NCI-H460 (cell line): ENCODE measurements at places on chromosomes 11 and 22. TPM values are rescaled to one million over a fixed set of nuclear protein-coding genes. Genes with fewer than 3 reads are reported as not detected.
A peak's percentile ranks its signal among the peaks of the same experiment; 100 is the strongest.

Gene OR56B4
- total RNA-seq, result not detected in 2 replicates

Gene SUSD2
- 0.02 TPM in 1 of 2 replicates, not detected in the other for total RNA-seq

Gene SYT13
- not detected in 2 replicates for total RNA-seq

Gene PATE2
- not detected in 2 replicates for total RNA-seq

Gene SAA4
- total RNA-seq, result not detected in 2 replicates

DNA sequence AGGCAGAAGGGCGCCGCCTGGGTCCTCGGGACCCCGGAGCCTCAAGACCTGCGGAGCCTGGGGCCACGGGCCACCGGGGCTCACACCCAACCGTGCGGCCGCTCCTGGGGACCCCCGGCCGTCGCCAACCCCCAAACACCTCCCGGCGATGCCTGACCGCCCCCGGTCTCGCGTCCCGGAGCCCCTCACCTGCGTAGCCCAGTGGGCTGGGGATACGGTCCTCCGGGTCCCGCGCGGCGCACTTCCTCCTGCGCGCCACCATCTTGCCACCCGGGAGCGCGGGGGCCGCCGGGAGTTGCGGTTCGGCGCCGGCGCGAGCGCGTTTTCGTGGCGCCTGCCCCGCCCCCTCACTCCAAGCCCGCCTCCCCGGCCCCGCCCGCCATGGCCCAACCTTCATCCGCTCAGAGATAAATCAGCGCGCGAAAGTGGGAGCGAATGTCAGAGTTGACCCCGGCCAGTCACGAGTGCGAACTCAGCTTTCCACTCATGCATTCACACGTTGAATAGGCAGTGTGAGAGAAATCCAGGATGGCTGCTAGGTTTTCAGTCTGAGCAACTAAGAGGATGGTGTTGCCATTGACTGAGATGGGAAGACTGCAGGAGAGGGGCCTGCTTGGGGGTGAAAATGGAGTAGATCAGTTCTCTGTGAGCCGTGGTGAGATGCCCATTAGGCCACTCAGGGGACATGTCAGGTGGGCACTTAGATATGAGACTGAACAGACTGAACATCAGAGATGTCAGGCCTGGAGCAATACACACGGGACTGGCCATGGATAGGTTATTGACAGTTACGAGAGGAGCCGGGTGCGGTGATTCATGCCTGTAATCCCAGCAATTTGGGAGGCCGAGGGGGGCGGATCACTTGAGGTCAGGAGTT, at the start of gene RRP7A:
RRP7A (minus strand) TSS at position 272 of the 877 bp plus-strand sequence; CDS start at position 262, 10 bp downstream.
- peak; percentile 37 for DNase-seq

DNA sequence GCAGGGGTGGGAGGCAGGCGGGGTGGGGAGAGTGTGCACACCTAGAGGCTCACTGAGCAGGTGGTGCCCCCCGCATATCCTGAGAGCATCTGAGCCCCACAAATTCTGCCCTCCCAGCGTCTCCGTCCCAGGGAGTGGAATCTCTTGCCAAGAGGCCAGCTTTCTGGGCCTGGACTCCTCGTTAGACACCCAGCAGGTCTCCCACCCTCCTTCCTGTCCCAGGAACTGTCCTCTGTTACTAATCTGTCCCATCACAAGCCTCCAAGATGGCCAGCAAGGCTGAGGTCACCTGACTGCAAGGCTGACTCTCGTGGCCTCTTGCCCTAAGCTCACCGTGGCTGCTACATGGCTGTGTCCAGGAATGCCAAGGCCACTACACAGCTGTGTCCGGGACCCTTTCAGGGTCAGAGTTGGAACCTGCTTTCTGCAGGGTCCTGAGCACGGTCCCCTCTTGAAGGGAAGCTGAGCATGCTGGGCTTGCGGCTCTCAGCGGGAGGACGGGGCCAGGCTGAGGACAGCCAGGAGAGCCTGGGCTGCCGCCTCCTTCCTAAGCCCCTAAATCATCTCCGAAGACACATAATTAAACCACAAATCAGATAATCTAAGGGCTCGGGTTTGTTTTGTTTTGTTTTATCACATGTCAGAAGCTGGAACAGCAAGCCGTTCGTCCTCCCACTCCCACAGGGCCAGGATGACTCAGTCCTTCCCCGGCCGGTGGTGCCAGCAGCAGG, 1327.3 kb downstream of the TBC1D22A start:
- peak; percentile 12 for DNase-seq

GRCh38 chr11:34323601-34324000, 34.2 kb downstream of the ABTB2 start:
- DNase-seq, result no peak

GRCh38 chr11:31822175-31822926, 11.2 kb upstream of the PAX6 start:
- DNase-seq, result no peak

DNA sequence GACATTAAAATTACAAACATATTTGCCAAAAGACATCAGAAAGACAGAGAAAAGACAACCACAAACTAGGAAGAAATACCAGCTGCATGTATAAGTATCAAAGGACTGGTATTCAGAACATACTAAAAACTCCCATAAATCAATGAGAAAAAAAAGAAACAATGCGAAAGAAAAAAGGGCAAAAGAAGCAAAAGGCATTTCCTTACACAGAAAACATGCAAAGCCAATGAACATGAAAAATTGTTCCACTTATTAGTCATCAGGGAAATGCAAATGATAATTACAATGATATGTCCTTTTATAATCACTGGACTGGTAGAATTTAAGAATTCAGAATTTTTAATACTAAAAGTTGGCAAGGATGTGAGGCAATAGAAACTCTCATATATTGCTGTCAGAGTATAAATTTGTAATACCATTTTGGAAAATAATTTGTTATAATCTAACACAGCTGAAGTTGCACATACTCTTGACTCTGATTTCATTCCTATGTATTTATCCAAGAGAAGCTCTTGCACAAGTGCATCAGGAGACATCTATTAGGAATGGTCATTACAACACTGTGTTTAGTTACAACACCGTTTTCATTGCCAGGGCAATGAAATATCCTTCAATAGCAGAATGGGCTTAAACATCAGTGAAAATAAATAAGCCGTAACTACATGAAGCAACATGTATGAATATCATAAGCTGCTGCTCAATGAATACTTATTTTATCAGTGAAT, 279.7 kb downstream of the SWAP70 start:
- no peak for DNase-seq

DNA sequence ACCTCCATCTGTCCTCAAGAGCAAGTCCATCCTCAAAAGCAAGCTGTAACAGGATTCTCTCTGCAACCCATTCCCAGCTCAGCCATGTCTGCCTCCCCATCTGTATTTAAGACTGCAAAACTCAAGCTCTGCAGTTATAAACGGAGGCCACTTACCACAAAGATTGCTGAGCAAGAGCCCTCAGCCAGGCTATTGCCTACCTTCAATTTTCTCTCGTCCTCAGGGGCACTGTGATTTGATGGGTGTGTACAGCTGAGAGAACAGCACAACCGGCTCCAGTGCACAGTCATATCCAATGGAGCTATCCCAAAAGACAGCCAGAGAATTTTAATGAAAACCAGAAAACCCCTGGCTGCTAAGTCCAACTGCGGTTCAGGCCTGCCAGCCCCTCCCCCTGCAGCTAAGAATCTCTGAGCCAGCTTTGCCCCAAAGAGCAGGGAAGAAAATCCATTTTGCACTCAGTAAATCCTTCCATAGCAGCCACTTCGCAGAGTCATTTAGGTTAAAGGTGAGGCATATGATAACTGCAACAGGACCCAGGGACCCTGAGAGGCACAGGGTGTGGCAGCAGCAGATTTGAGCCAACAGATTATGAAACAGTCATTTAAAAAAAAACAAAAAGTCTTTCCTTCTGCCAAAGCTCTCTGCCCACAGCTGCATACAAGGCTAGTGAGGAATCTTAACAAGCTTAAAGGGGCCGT, 37.6 kb downstream of the RAB30 start:
- no peak for DNase-seq

GRCh38 chr11:105392556-105392955, 217.3 kb upstream of the GRIA4 start:
- no peak for DNase-seq

DNA sequence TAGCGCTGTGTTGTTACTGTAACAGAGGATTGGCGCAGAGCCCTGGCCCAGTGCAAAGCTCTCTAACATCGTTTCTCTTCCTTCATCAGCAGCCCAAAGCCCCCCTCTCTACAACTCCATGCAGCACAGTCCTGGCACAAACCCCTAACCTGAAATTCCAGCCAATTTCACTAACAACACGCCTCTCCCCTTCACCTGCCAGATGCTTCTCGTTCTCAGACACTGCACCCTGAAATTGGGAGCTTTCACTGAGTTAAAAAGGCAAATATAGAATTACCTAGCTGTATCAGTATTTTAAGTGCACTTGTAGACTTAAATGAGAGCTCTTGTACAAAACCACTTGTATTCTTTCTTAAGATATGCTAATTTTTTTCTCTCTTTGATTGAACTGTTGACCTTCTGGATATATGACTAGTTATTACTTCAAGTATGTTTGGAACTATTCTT, 16.3 kb downstream of the GRAP2 start:
- no peak for DNase-seq

GRCh38 chr11:12122083-12122482, 11.7 kb downstream of the MICAL2 start:
- no peak for DNase-seq

DNA sequence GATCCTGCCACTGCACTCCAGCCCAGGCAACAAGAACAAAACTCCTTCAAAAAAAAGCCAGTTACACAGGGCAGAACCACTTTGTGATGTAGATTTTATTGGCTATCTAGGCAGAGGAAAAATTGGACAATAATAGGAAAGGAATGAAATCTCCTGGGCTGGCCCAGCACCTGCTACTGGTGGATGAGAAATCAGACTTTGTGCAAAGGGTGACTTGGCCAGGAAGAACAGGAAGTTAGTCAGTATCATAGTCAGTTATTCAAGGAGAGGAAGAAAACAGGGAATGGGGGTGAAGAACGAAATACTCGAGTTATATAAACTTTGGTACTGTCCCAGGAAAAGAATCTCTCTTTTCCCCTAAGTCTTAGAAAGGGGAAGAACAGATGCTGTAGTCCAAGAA, 11.0 kb upstream of the SPTBN2 start:
- DNase-seq, result no peak

DNA sequence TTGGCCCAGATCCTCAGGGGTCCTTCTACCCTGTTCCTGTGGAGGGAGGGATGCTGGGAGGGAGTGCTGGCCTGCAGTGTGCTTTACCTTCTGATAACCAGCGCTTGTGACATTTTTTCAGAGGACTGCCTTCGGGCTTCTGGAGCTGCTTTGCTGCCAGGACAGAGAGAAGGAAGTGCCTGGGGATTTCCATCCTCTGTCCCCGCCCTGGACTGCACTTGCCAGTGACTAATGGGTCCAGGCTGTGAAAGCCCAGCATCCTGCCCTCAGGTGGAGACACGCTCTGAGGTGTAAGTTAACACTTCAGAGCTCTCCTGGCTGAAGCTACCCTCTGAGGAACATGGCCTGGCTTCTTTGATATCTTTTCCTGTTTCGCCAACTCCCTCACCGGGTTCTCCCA, 158.7 kb upstream of the SYT13 start:
- no peak for DNase-seq

DNA sequence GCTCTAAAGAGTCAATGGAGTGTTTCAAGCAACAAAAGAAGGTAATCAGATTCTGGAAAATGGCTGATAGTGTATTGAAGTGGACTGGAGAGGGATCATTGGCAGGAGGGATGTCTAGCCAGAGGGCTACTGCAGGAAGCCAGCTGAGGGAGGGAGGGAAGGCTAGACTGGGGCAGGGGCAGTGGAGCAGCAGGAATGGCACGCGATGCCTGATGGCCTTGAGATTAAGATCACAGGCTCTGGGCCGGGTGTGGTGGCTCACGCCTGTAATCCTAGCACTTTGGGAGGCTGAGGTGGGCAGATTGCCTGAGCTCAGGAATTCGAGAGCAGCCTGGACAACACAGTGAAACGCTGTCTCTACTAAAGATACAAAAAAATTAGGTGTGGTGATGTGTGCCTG, 47.5 kb upstream of the PRDM11 start:
- DNase-seq, result no peak

DNA sequence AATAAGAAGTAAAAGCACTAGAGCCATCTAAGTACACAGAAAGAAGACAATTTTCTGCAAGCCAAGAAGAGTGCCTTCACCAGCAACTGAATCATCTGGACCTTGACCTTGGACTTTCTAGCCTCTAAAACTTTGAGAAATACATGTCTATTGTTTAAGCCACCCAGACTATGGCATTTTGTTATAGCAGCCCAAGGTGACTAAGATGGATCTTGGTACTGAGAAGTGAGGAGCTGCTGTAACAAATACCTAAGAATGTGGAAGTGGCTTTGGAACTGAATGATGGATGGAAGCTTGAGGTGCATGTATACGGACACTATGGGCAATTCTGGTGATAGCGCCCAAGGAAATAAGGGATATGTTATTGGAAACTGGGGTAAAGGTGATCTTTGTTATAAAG, 14.9 kb downstream of the CFAP300 start:
- DNase-seq, result no peak

DNA sequence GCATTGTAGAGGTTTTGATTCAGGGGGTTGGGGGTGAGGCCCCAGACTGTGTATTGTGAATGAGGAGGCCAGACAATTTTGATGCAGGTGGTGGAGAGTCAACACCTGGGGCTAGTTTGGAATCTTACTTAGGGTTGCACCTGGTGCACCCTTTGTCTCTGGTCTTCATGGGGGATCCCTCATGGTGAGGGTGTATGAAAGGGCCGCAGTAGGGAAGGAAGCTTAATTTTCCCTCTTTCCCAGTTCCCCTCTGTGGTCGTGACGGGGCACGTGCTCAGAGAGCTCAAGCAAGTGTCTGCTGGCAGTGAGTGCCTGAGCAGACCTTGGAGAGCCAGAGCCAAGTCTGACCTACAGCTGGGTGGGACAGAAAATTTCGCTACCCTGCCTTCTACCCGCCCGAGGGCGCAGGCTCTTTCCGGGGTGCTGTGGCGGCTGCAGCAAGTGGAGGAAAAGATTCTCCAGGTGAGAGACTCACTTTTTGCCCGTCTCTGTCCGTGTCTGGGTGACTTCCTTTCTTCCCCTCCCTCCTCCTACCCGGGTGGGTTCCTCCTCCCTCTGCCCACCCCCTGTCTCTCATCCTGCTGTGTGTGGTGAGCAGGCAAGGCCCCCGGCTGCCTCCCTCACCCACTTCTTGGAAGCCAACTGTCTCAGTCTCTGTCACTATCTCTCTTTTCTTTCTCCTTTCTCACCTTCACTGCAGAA, 131.7 kb downstream of the MICAL2 start:
- no peak for DNase-seq

GRCh38 chr22:39534591-39535356, 2.2 kb upstream of the RPS19BP1 start:
- peak; percentile 41 for DNase-seq

GRCh38 chr11:45733176-45733575, 67.8 kb upstream of the CHST1 start:
- no peak for DNase-seq

GRCh38 chr11:74397501-74398243, 561 bp downstream of the PGM2L1 start:
- no peak for DNase-seq

DNA sequence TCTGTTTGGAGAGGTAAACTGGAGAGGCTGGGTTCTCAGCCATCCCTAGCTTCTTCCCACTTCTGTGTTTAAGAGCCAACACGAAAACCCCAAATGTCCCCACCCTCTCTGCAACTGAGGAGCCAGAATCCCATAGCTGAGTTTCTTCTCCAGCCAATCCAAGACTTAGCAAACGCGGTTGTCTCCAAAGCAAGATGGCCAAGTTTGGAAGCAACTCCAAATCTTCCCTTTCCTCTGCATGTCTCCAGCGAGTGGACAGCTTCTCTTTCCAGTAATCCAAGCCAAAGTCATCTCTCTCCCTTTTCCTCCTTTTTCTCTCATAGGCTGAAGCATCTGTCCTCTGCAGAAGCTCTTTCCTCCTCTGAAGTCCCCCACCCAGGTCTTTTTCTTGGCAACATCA, 539.2 kb downstream of the MIAT start:
- no peak for DNase-seq

GRCh38 chr11:116600930-116601329, 171.9 kb downstream of the BUD13 start:
- no peak for DNase-seq

- DNase-seq, result peak; percentile 58
Observed at GRCh38 chr11:19557720-19558140, 154.9 kb upstream of the NAV2 start.
